ENCODE measurements at places on chromosomes 2 and 18. TPM values are rescaled to one million over a fixed set of nuclear protein-coding genes. Genes with fewer than 3 reads are reported as not detected.

- no peak for DNase-seq
Observed at GRCh38 chr2:134499307-134499926, 219.4 kb downstream of the TMEM163 start.

GRCh38 chr2:159592441-159592840, 23.9 kb downstream of the BAZ2B start:
- no peak for DNase-seq

GRCh38 chr2:135817466-135817865, 19.5 kb downstream of the LCT start:
- no peak for DNase-seq

DNA sequence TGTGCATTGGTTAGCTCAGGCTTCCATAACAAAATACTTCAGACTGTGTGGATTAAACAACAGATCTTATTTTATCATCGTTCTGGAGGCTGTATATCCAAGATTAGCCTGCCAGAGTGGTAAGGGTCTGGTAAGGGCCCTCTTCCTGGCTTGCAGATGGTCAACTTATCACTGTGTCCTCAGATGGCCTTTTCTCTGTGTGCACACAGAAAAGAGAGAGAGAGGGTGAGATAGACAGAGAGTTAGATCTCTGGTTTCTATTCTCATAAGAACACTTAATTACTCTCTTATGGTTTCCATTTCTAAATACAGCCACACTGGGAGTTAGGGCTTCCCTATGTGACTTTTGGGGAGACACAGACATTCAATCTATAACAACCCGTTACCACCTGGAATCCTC, 1003.5 kb downstream of the TSN start:
- DNase-seq = no peak

DNA sequence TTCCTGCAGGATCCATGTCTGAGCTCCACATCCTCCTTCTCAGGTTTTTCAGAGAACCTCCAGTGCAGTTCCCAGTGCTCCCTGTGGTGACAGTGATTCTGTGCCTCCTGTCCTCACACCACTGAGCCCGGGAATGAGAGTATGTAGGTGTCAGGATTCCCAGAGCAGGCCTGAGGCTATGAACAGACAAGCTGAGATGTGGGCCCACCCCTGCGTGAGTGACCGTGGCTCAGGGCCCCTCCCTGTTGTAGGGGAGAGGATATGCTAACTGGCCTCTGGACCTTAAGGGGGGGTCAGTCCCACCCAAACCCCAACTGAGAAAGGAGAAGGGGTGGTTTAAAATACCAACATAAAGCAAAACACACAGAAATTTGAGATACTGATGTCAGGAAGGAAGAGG, 104.8 kb upstream of the RAB12 start:
- no peak for DNase-seq

GRCh38 chr2:232309592-232309991, 69.0 kb upstream of the ALPP start:
- no peak for DNase-seq

- no peak for DNase-seq
Observed at GRCh38 chr2:132680544-132680943, 10.5 kb upstream of the LYPD1 start.

- no peak for DNase-seq
Observed at GRCh38 chr2:6073191-6074088, 381.3 kb downstream of the SOX11 start.

GRCh38 chr2:68698567-68699377, 35.8 kb upstream of the ARHGAP25 start:
- DNase-seq = no peak

DNA sequence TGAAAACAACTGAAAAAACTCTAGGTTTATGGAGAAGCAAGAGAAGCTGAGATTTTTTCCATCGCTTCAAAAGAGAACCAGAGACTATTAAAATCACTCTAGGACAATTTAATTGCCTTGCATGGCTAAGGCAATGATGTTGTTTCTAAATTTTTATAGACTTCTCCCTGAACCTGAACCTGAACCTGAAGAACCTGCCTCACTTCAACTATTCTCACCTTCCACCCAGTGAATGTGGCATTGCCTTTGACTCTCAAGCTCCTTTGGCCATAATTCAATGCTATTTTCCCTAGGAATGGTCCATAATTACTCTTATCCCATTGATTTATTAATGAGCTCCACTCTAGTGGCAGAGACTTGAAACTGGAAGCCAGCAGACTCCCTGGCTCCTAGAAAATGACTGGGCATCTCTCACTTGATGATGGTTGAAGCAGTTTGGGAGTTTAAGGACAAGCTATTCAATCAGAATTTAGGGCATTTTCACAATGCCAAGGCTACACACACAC, 303.8 kb upstream of the UBE2E3 start:
- no peak for DNase-seq

GRCh38 chr18:34627137-34627920, 82.8 kb upstream of the DTNA start:
- DNase-seq = no peak

DNA sequence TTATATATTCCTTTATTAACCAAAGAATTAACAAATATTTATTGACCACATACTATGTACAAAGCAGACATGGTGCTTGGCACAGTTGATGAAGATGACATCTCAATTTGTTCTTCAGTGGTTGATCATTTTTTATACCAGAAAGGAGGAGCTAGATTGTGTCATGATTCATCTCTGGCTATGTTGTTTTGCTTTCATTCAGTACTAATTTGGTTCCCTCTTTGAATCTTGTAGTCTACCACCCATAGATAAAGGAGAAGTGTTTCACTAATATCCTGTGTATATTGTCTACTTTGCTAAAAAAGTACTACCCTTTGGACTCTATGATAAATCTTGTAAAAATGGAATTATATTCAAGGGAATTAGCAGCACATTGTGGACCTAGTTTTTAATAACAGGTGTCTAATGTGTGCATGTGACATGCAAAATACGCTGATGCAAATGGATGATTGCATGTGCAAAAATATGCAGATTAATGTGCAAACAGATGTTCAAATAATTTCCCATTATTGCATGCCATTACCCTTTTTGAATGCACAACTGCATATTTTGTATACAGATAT, 313.2 kb upstream of the ZEB2 start:
- no peak for DNase-seq

- DNase-seq = no peak
Observed at GRCh38 chr2:160608599-160608998, 115.0 kb upstream of the RBMS1 start.

GRCh38 chr2:168089200-168089599, 158.2 kb downstream of the STK39 start:
- no peak for DNase-seq

DNA sequence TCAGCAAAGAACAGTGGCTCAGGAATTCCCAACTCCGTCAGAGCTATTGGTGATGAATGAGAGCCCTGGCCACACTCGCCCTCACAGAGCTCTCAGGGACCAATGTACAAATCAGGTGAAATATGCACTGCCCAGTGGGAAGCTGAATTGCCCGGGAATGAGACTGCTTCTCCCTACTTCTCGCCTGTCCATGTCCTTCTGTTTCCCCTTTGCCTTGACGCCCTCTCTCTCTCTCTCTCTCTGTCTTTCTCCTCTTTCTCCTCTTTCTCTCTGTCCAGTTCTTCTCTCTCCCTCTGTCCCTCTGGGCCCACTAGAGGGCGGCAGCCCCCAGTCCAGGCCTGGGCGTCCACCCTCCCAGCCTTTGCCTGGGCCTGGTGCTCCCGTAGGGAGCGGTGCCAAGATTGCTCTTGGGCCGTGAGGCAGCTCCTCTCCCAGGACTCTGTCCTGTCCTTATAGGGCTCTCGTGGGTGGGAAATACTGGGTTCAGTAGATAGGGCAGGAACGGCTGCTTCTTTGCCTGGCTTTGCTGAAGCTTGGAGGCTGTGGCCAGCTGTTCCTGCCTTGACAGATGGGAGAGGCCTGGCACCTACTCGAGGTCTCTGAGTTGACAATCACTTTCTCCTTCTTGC, 28.4 kb upstream of the PUM2 start:
- peak; percentile 76 for DNase-seq

GRCh38 chr2:240109386-240109785, 26.7 kb downstream of the COPS9 start:
- DNase-seq = no peak

- DNase-seq = no peak
Observed at GRCh38 chr2:164777847-164778461, 63.7 kb downstream of the COBLL1 start.

DNA sequence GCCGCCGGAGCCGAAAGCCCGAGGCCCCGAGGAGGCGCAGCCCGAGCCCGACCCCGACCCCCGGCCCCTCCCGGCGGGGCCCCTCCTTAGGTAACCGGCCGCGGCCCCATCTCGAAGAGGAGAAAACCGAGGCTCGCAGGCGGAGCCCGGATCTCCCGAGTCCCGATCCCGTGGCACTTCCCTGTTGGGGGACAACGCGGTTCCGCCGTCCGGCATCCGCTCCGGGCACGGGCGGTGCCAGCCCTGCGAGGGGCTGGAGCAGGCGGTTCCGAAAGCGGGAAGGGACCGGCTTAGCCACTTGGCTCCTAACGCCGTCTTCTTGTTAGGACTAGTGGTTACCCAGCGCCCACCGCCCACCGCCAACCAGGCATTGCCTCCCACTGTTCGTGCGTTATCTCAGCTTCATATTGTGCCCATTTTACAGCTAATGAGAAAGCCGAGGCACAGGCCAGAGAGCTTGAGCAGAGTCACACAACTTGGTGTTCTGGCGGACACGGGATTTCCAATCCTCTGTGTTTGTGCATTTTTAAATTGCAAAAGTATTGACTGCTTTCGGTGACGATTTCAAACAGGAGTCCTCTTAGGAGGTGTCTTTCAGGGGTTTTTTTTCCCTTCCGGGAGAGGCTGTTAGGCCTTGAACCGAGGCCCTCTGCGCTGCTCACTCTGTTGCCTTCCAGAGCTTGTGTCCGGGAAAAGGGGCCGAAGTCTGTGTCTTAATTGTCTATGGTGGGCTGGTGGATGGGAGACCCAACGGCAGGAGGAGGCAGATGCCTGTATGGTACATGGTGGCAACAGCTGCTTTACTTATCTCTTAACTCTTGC, 562 bp downstream of the CENPA start:
- peak; percentile 36 for DNase-seq

DNA sequence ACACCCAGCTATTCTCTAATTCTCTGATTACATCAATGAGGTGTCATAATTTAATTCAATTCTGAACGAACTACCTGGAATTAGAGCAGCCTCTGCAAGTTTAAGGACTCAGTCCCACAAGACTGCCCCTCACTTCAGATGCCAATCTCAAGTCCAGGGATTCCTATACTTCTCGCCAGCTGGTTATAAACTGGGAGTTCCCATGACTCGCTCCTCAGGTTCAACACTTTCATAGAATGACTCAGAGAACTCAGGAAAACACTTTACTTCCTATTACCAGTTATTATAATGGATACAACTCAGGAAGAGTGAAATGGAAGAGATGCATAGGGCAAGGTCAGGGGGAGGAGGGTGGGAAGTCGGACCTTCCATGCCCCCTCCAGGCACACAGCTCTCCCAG, 112.3 kb upstream of the ATP5MC3 start:
- peak; percentile 46 for DNase-seq

DNA sequence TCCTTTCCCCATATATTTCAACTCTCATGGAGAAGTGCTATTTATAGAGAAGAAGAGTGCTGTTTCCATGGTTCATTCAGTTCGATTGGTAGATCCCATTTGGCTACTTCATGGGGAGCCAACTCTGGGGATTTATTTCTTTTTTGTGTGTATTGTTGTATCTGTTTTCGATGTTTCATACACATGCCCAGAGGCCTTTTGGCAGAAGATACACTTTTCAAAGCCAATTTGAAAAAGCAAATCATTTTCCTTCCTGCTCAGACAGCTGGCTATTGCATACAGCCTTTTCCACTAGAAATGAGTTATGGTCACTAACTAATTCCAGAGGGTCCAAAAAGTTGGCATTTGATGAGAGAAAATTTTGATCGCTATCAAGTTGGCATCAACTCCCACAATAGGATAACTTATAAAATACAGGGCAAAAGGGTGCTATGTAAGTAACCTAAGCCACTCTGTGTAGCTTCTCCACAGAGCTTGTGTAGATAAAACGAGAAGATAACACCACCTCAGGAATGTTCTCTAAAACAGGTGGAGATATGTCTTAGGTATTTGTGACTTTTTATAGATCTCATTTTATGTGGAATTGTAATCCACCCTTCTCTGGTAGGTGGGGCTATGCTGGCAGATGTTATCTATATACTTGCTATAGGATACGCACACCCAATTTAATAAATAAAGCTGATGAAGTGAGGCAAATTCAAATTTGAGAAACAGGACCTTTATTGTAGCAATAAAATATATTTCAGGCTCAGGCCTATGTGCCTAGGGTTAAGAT, 798.5 kb downstream of the SATB2 start:
- no peak for DNase-seq

- DNase-seq = no peak
Observed at GRCh38 chr18:58911241-58911640, 46.6 kb downstream of the ZNF532 start.

GRCh38 chr2:55585451-55586080, 31.9 kb downstream of the PPP4R3B start:
- peak; percentile 55 for DNase-seq

DNA sequence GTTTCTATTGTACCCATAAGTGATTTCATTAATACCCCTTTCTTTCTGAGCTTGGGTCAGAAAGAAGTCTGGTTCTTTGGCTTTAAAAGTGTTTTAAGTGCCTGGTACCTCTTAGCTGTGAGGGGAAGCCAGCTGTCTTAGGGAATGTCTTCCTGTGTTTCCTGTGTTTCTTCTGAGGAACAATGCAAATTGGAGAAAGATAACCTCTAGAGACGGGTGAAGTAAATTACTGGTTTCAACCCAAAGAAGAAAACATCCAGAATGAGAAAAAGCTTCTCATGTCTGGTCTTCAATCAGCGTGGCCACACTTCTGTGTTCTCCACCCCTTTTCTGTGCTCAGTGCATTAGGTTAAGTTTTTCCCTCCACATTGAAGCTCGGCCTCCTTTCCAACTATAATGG, 10.2 kb upstream of the CHN1 start:
- DNase-seq = peak; percentile 86

DNA sequence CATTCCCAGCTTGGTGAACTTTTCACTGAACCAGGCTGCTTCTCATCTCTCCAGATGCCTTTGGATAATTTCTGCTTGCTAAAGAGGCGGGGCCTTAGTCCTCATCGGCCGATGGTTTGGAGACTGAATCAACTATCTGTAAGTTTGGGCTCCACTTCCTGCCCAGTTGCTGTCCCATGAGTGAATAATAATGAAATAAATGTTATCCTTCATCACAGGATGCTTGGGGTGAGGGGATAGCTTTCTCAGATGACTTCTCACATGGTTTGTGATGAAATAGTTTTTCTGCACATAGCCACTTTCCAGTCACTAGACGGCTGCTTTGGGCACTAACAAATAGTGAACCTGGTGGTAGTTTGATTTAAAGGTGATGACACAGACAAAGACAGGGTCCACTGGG, 376.6 kb upstream of the TRIB2 start:
- DNase-seq = no peak

CPO gene
- not detected for total RNA-seq

TFPI gene
- 1,146 TPM for total RNA-seq

FAM110C gene
- 0.28 TPM for total RNA-seq

BCL11A gene
- total RNA-seq = under 0.01 TPM

REG3A gene
- not detected for total RNA-seq

CHRNG gene
- total RNA-seq = not detected
